ENCODE measurements at places on chromosomes 7 and 10. TPM values are rescaled to one million over a fixed set of nuclear protein-coding genes. Genes with fewer than 3 reads are reported as not detected.

The MYH16 gene
- total RNA-seq, result 1.3 TPM

The ADCYAP1R1 gene
- total RNA-seq, result not detected

The PIP gene
- not detected for total RNA-seq

The SYT15 gene
- total RNA-seq, result 0.10 TPM

The NKX1-2 gene
- total RNA-seq, result 5.5 TPM

The HTR7 gene
- 15.0 TPM for total RNA-seq

The LLCFC1 gene
- not detected for total RNA-seq

The C10orf90 gene
- total RNA-seq, result not detected

The TACR2 gene
- total RNA-seq, result not detected

The ZNF804B gene
- total RNA-seq, result not detected

The ZNF467 gene
- 0.48 TPM for total RNA-seq

The TBL2 gene
- total RNA-seq, result 31.0 TPM

The TMEM229A gene
- not detected for total RNA-seq

The FRMPD2 gene
- not detected for total RNA-seq

The ADD3 gene
- 30.3 TPM for total RNA-seq

The FFAR4 gene
- total RNA-seq, result not detected

The LRIT2 gene
- not detected for total RNA-seq

The PDE1C gene
- 31.5 TPM for total RNA-seq

The FXYD4 gene
- total RNA-seq, result not detected

The SLC26A5 gene
- not detected for total RNA-seq

The CPA5 gene
- total RNA-seq, result 0.25 TPM

The NAT16 gene
- not detected for total RNA-seq

The ATRNL1 gene
- total RNA-seq, result 0.07 TPM

The ANKRD30A gene
- total RNA-seq, result not detected

The FAM237B gene
- total RNA-seq, result not detected

The TMEM270 gene
- total RNA-seq, result not detected

The ZPBP gene
- not detected for total RNA-seq

The TFPI2 gene
- 21.8 TPM for total RNA-seq

The ELFN1 gene
- 0.10 TPM for total RNA-seq

The DKK1 gene
- 228 TPM for total RNA-seq

The AGAP3 gene
- 105 TPM for total RNA-seq

The PSMA2 gene
- 180 TPM for total RNA-seq

The C10orf67 gene
- 0.11 TPM for total RNA-seq

The SEMA3D gene
- 8.3 TPM for total RNA-seq

The ABCC2 gene
- total RNA-seq, result 0.92 TPM

The SCART1 gene
- 0.58 TPM for total RNA-seq

The KNDC1 gene
- 0.03 TPM for total RNA-seq

The GUSB gene
- total RNA-seq, result 19.6 TPM

The MBL2 gene
- not detected for total RNA-seq

The TMEM248 gene
- total RNA-seq, result 57.4 TPM

The IFIT1B gene
- not detected for total RNA-seq

The PPP1R17 gene
- not detected for total RNA-seq

The BMPER gene
- total RNA-seq, result 0.20 TPM

The LEP gene
- total RNA-seq, result not detected

The OPALIN gene
- total RNA-seq, result not detected

The CLIP2 gene
- 11.9 TPM for total RNA-seq

The SDHAF3 gene
- 28.7 TPM for total RNA-seq

The PLAC9 gene
- not detected for total RNA-seq

The OR6B1 gene
- total RNA-seq, result not detected

The TMEM184A gene
- total RNA-seq, result 1.1 TPM

The PYROXD2 gene
- 5.6 TPM for total RNA-seq

The AKR1C3 gene
- 0.56 TPM for total RNA-seq

The GRID2IP gene
- 0.14 TPM for total RNA-seq

The UNC5B gene
- 0.67 TPM for total RNA-seq

The TMEM72 gene
- total RNA-seq, result not detected

The FKBP6 gene
- total RNA-seq, result not detected

The GIMAP1 gene
- not detected for total RNA-seq
